Activated CD4-positive, alpha-beta T cell treated with anti-CD3 and anti-CD28 coated beads for 36 hours (primary cell): ENCODE measurements at places on chromosomes 3 and 15.

- no peak for DNase-seq
Observed at GRCh38 chr3:123094516-123095313, 27.9 kb downstream of the PDIA5 start.

DNA sequence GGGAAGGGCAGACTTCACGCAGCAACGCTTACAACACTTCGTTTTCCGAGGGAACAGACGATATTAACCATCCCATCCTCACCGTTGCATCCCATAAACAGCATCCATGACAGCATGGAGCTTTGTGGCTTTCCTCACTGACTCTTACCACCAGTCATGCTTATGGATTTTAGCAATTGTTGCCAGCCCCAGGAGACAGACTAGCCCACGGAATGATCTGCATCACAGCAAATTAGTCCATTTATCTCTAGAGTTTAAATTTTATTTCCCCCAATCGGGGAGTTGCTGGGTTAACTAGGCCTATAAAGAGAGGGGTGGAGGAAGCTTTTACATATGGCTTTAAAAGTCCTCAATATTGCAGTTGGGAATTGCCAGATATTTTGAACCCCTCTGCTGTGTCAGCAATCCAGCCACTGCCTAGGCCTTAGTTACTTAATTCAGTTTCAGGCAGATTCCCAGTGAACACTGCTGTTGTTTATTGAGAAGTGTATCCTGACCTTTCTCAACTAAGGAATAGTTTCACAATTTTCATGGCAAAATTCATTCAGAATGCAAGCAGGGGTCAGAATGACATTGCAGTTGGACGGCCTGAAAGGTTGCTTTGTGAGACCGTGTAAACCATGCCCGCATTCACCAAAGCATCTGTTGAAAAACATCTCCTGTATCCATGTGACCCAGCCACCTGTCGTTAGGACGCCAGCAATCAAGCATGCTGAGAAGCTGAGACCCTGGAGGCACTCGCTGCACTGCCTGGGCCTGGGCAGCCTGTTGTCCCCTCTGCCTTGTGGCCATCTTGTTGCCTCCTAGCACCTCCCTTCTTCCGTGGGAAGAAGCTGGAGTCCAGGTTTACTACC, 397.4 kb upstream of the TPM1 start:
- DNase-seq, result no peak

- DNase-seq, result no peak
Observed at GRCh38 chr3:13014755-13015285, 58.4 kb downstream of the IQSEC1 start.

DNA sequence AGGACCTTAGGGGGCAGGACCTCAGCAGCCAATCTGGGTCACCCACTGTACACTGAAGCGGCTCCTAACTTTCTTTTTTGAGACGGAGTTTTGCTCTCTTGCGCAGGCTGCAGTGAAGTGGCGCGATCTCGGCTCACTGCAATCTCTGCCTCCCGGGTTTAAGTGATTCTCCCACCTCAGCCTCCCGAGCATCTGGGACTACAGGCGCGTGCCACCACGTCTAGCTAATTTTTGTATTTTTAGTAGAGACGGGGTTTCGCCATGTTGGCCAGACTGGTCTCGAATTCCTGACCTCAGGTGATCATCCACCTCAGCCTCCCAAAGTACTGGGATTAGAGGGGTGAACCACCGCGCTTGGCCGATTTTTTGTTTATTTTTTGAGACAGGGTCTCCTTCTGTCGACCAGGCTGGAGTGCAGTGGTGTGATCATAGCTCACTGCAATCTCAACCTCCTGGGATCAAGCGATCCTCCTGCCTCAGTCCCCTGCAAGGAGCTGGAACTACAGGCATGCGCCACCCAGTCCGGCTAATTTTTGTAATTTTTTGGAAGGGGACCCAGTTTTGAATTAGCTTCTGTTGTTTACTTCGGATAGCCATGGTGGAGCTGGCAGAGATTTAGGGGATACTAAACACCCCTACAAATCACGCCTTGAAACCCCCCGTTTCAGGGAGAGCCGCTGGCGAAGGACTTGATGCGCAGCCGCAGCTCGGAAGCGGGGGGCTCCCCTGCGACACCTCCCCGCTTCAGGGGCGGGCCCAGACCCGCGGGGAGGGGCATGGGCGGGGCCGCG, 1.5 kb upstream of the CLK3 start:
- DNase-seq, result no peak

GRCh38 chr3:175746308-175746707, 887.2 kb downstream of the NAALADL2 start:
- DNase-seq, result no peak

DNA sequence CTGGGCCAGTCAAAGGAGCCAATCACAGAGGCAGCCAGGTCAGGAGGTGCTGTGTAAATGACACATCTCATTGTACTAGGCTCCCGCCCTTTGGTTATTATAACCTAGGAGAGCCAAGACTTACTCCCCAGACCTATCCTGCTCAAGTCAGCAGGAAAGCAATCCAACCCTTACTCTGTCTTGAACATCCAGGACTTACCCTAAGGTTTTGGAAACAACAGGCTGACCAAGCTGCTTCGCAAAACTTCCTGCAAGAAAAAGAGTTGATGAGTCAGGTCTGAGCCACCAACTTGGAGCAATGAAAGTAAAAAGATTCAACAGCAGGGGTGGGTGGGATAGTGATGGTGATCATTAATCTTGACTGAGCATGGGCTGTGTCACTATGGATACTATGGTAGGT, 144.4 kb downstream of the MYLK start:
- DNase-seq, result no peak

DNA sequence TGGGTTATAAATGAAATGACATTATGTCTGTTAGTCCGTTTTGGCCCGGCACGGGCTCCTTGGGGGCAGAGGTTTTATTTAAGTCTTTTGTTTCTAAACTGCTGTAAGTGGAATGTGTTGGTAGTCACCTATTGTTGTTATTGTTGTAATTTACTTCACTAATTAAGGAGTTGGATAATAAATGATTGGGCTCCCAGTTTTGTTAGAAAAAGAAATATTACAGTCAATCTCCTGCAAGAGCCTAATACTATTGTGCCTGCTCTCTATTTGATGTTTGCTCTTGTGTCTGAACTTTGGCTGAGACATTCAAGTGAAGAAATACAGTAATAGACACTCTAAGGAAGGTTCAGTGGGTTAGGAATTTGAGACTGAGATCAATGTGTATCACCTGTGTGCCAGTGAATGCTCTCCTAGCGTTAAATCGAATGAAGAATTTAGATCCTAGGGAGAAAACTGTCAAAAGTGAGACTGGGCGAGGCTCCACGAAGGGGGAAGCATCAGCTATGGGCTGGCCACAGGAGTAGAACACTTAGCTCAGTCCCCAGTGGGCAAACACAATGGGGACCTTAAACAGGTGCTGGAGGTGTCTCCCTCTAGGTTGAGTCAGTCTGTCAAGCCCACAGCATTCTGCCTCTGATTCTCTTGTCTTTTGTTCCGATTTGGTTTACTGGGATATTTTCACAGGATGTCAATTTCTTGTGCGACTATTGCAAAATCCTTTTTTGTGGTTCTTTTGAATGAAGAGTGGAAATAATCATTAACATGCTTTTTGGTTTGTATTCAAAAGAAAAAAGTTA, 1.2 kb downstream of the ROBO2 start:
- DNase-seq, result no peak

- no peak for DNase-seq
Observed at GRCh38 chr3:31288224-31288623, 244.5 kb upstream of the STT3B start.
